ENCODE measurements at places on chromosomes 13 and 19. TPM values are rescaled to one million over a fixed set of nuclear protein-coding genes. Genes with fewer than 3 reads are reported as not detected.

CYP4F12 gene
- total RNA-seq = 0.19 TPM

SIGLEC5 gene
- total RNA-seq = not detected

PSG11 gene
- not detected for total RNA-seq

MIR17HG gene
- 15.5 TPM for total RNA-seq

LILRA1 gene
- not detected for total RNA-seq

IRGC gene
- not detected for total RNA-seq

FCGBP gene
- total RNA-seq = 0.93 TPM

GRCh38 chr13:113672002-113672651, 5.1 kb downstream of the GRK1 start:
- DNase-seq = no peak
